Smooth muscle cell of the brain vasculature (primary cell): ENCODE measurements at places on chromosomes 11 and 22.
A peak's percentile ranks its signal among the peaks of the same experiment; 100 is the strongest.

DNA sequence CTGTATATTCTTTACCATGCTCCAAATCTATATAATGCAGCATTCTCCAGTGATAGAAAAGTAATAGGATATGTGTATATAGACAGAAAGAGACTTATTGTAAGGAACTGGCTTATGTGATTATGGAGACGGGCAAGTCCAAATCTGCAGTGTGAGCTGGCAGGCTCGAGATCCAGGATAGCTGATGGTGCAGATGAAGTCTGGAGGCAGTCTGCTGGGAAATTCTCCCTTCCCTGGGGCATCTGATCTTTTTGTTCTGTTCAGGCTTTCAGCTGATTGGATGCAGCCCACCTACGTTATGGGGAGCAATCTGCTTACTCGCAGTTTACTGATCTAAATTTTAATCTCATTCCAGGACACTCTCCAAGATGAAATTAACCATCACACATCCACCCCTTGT lies 73.2 kb downstream of the GRK3 start:
- DNase-seq = no peak

- no peak for DNase-seq
These were observed 54.9 kb upstream of the BLID start for GRCh38 chr11:122170815-122171475.

GRCh38 chr11:125124618-125124992 lies 13.2 kb upstream of the TMEM218 start:
- DNase-seq = no peak

DNA sequence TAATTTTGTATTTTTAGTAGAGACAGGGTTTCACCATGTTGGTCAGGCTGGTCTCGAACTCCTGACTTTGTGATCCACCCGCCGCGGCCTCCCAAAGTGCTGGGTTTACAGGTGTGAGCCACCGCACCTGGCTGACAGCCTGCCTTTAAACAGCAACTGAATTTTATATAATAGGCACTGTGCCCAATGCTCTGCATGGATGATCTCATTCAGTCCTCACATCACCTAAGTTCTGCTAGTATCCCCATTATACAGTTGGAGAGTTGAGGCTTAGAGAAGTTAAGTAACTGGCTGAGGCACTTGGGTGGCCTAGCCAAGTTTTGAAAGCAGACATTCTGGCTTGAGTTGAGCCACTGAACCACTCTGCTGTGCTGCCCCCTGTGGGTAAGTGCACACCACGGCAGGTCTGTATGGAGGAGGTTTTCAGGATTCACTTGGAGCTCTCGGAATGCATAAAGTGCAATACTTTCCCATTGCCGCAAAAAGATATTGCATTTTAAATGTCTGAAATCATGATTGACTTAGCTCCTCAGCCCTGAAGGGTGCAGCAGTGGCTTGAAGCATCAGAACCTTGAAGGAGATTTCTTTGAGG lies 112.4 kb downstream of the LDLRAD3 start:
- no peak for DNase-seq

DNA sequence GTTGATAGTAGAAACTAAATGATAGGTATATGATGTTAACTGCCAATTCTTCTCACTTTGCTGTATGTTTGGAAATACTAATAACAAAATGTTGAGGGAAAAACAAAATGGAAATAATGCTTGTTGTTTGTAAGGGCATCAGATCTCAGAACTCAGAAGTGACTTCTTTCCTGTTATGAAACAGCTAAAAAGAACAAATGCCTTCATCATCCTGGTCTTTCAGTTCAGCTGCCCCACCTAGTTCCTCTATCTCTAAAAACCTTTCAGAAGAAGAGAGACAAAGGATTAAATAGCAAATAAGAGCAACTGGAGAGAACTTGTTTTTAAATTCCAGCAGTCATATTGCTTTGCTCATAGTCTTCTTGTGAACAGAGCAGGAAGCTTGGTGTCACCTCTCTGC lies 345.3 kb upstream of the NCAM1 start:
- no peak for DNase-seq

DNA sequence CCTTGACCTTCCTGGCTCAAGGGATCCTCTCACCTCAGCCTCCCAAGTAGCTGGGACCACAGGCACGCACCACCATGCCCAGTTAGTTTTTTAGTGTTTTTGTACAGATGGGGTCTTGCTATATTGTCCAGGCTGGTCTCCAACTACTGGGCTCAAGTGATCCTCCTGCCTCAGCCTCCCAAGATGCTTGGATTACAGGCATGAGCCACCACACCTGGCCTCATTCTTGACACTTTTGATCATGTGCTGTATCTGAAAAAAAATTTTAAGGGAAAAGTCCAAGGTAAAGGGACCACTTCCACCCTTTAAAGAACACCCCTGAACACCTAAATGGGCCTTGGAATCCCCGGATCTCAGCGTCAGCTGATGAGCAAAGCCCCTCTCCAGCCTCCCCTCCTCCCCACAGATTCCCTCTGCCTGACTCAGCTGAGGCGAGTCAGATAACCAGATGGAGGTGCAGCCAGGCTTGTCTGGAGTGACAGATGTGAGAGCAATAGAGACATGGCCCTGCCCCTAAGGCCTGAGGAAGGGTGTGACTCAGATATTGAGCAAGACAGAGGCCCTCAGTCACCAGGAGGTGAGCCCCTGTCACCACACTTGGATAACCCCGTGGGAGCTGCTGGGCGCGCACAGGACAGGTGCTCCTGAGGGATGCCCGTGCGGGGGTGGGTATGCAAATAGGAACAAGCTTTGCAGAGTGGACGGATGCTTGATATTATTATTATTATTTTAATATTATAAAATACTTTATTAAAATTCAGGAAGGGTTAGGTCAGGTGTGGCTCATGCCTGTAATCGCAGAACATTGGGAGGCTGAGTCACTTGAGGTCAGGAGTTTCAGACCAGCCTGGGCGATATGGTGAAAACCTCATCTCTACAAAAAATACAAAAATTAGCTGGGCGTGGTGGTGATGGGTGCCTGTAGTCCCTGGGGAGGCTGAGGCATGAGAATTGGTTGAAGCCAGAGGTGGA lies 5.0 kb upstream of the CCDC88B start:
- DNase-seq = no peak

DNA sequence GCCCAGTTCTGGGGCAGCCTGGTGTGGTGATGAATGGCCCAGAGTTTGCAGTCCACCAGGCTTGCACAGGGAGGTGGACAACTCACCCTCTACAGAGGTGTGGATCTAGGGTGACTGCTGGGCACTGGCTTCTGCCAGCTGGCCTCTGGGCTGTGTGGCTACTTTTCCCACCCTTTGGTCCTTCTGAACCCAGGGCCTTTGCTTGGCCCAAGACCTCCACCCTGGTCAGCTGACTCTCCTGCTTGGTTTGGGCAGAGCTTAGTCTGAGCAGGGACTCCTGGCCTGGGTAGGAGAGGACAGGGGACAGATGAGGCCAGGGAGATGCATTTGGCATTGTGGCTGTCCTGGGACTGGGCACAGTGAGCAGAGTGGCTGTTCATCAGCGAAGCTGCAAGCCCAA lies 83.0 kb upstream of the SHANK2 start:
- no peak for DNase-seq

DNA sequence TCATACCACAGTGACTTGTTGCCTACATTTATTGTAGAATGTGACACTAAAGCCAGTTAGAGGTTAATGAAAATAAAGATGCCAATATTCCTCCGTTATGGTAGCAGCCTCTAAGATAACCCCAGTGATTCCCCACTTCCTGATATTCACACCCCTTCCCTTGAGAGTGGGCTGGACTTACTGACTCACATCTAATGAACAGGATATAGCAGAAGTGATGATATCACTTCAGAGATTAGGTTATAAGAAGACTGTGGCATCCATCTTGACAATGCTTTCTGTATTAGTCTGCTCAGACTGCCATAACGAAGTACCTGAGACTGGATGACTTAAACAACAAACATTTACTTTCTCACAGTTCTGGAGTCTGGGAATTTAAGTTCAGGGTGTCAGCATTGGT lies 149.6 kb upstream of the MTNR1B start:
- no peak for DNase-seq

- no peak for DNase-seq
These were observed 31.1 kb downstream of the FADS3 start for GRCh38 chr11:61860054-61860903.

- no peak for DNase-seq
These were observed 31.6 kb downstream of the EIF3F start for GRCh38 chr11:8018484-8019313.

- DNase-seq = no peak
These were observed 214.7 kb downstream of the OR4C45 start for GRCh38 chr11:50247309-50247874.

DNA sequence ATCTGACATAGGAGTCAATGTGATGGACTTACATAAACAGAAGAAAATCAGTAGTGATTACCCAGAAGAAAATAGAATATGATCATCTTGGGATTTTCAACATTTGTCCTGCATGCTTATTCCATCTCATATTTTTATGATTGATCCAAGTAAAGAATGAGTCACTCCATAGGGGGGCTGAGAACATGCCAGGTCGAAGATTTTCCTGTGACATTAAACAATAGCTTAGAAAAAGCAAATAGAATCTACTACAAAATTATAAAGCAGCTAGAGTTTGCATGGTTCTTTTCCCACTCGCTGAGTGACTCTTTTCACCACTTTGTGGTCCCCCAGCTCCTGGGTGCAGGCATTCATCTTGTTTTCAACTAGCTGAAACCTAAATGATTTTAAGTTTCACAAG lies 56.3 kb downstream of the DDI1 start:
- DNase-seq = no peak

DNA sequence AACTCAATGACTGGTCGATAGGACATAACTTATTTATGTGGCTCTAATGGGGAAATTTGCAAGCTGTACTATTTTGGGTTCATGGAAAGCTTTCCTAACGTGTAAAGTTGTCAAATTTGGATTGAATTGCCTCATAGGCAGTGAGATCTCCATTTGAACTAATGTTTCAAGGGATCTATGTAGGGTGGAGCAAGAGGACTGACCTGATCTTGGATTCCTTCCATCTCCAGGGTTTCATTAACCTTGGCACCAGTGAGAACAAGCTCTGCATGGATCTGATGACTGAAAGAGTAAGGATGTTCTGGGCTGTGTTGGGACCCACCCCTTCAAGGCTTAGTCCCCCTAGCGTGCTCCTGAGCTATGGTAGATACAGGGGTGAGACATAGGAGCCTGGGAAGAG lies 2.1 kb downstream of the ACCSL start:
- no peak for DNase-seq

- DNase-seq = no peak
These were observed 808 bp downstream of the SNAP29 start for GRCh38 chr22:20859615-20860014.

DNA sequence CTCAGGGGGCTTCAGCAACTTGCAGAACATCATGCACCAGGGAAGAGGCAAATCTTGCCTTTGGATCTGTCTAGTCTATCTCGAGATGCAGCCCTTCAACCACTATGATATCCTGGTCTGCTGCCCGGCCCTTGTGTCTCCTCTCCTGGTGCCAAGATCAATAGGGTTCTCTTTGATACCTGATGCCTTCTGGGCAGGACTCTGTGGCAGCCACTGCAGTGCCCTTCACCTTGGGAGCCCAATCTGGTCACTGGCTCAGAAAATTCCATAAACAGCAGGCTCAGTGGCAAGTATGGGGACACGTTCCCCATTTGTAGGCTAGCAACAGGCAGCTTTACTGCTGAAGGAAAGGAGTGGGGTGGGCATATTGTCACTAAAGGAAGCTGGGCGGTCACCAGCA lies 23.4 kb downstream of the SYN3 start:
- no peak for DNase-seq

- no peak for DNase-seq
These were observed 1266.0 kb downstream of the BRD1 start for GRCh38 chr22:48561676-48562075.

GRCh38 chr22:42385696-42386095 lies 46.5 kb downstream of the NFAM1 start:
- DNase-seq = no peak

DNA sequence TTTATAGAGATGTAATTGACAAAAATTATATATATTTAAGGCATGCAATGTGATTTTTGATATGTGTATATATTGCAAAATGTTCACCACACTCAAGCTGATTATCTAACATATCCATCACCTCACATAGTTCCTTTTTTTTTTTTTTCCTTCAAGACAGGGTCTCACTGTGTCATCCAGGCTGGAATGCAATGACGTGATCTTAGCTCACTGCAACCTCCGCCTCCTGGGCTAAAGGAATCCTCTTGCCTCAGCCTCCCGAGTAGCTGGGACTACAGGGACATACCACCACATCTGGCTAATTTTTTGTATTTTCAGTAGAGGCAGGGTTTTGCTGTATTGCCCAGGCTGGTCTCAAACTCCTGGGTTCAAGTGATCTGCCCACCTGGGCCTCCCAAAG lies 65.1 kb upstream of the SLC35C1 start:
- DNase-seq = no peak

- DNase-seq = no peak
These were observed 5.6 kb downstream of the TPBGL start for GRCh38 chr11:75246006-75246670.

GRCh38 chr11:102026217-102026616 lies 21.0 kb upstream of the CFAP300 start:
- DNase-seq = no peak

GRCh38 chr22:28183078-28183860 lies 264.2 kb upstream of the PITPNB start:
- no peak for DNase-seq

DNA sequence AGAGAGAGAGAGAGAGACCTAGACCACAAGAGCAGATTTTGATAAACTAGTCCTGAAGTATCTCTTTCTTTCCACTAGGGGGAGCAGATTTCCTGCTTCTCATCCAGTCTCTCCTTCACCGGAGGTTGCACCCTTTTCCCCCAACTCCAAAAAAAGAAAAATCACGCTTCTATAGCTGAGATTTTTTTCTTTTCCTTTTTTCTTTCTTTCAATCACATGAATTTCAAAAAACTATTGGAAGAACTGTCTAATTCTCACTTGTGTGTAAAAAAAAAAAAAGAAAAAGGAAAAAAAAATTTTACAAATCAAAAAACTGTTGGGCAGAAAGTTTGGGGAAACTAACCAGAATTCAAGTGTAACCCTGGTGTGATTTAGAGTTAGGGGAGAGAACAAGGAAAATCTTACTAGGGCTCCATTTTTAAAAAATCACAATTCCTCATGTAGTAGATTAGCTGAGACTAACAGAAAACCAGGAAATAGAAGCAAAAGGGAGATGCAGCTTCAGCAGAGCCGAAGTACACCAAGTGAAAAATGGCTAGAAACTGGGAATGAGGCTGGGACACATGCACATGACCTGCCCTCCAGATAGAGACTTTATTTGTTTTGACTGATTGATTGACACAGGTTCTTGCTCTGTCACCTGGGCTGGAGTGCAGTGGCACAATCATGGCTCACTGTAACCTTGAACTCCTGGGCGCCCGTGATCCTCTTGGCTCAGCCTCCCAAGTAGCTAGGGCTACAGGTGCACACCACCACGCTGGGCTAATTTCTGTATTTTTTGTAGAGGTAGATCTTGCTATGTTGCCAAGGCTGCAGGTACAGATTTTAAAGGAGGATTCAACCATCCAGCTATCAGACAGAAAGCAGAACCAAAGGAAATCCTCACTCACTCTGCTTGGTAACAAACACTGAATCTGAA lies 27.1 kb downstream of the SDHD start:
- no peak for DNase-seq

GRCh38 chr11:11931461-11932055 lies 76.9 kb downstream of the DKK3 start:
- peak; percentile 35 for DNase-seq

- DNase-seq = no peak
These were observed 78.3 kb downstream of the CTTN start for GRCh38 chr11:70476669-70477068.

GRCh38 chr11:46526216-46527215 lies 67.3 kb downstream of the AMBRA1 start:
- no peak for DNase-seq

- DNase-seq = peak; percentile 61
These were observed at the start of gene PPP1R14B for GRCh38 chr11:64246871-64247728. Gene PPP1R14B, minus strand, starts transcription at chr11:64246943. Its CDS starts 270 bp downstream, at chr11:64246673.

- no peak for DNase-seq
These were observed 274.0 kb downstream of the SOX6 start for GRCh38 chr11:16082095-16083055.
